ENCODE measurements at places on chromosomes 6 and 20.

- DNase-seq = no peak
Measured at GRCh38 chr6:128659276-128659675, 138.9 kb upstream of the PTPRK start.

- no peak for DNase-seq
Measured at GRCh38 chr6:4018924-4019236, 60.1 kb downstream of the FAM217A start.

DNA sequence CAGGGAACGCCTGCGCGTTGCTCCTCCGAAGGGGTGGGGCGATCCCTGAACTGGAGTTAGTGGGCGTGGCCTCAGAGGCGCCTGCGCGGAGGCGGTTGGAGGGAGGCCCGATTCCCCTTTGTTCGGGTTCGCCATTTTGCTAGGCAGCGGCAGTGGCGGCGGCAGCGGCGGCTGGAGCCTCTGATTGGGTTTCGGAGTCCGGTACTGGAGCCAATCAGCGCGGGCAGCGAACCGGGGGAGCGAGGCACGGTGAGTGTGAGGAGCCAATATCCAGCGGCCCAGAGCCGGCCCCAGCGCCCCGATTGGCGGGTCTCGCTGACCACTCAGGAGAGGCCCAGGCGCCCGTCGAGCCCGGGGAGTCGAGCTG lies at the start of gene NFYA:
TSS of gene NFYA (plus strand) at position 139 of the 367 bp plus-strand sequence. CDS start 6,116 bp downstream, outside the sequence.
- no peak for DNase-seq

GRCh38 chr6:66961191-66961590 lies 1254.2 kb upstream of the EYS start:
- no peak for DNase-seq

DNA sequence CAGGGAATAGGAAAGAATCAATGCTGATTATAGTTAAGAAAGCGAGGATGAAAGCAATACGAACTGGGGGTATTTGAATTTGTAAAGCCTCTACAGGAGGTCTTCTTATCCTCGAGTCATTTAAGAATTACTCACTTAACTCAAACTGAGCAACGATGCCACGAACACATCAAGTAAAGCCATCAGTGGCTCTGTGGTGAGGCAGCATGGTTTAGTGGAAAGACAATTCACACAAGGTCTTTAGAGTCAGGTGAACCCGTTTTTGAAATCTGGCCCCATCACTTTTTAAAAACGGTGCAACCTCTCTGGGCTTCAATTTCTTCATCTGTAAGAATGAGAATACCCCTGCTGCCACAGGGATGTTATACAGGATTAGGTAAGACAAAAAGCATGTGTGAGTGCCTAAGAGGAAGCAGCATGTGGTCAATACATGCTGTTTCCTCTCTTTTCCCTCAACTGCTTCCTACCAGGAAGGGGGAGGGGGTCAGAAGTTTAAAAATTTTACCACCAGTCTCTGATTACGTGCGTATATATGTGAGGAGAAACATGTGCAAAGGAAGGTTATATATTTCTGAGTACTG lies 162.0 kb downstream of the BTBD9 start:
- peak; percentile 14 for DNase-seq

GRCh38 chr6:131574133-131574532 lies 1.1 kb downstream of the ARG1 start:
- no peak for DNase-seq

DNA sequence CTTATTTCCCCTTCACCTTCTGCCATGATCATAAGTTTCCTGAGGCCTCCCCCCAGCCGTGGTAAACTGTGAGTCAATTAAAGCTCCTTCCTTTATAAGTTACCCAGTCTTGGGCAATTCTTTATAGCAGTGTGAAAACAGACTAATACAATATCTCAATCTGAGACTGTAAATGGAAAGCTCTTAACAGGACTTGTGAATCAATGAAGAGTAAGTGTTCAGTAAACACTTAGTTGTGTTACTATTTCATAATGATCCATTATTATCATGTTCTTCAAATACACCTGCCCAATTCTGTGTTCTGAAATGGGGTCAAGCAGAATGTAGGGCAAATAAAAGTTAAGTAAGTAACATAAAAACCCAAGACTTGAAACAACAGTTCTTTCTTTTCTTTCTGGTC lies 266.2 kb downstream of the TENT5A start:
- DNase-seq = no peak

DNA sequence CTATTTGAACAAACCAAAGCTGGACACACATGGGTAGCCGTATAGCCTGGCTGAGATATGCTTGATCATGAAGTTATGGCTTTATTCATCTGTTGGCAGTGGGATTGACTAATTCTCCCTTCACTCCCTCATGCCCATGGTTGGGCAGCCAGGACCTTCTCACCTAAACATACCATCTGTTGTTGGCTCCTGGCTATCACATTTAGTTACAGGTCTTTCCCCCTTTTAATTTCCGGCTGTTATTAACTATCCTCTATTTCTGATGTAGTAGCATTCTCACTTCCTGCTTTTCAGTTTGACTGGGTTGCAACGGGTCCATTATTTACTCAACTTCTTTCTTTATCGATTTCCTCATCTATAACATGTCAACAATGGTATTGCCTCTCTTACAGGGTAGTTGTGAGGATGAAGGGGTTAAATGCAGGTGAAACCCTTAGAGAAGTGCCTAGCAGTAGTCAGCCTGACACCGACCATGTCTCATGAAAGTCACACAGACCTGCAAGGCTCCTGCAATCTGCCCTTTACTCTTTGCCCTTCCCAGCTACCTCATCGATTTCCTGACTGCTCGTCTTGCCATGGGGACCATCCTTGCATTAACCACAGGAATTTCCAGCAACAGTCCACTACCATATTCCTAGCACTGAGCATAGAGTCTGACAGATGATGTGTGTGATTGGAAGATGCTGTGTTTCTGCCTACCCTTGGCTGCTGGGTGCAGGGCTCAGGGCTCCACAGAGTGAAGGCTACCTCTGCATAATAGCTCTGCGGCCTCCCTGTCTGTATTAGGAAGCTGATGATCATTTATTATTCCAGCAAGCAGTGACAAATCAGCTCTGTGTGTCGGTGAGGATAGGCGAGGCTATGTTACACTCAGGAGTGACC lies 42.2 kb downstream of the PPP1R14C start:
- no peak for DNase-seq

- no peak for DNase-seq
Measured at GRCh38 chr6:101705866-101706265, 312.4 kb downstream of the GRIK2 start.

- DNase-seq = no peak
Measured at GRCh38 chr6:54617730-54618129, 228.8 kb upstream of the FAM83B start.

- DNase-seq = no peak
Measured at GRCh38 chr20:55160037-55160436, 684.6 kb downstream of the DOK5 start.

DNA sequence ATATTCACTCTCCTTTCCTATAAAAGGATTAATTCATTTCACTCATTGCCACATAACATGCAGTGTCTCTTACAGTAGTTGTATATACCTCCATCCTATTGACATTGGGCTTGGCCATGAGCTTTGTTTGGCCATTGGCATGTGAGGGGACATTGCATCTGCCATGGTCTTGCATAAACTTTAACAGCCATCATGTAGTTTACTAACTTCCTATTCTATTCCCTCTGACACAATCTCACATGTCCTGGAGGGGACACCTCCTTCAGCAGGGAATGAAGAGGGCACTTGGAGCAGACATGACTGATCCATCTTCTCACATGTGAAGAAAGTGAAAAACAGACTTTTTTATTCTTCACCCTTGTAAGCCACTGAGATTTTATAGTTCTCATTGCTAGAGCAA lies 115.5 kb upstream of the MARCKS start:
- DNase-seq = no peak

DNA sequence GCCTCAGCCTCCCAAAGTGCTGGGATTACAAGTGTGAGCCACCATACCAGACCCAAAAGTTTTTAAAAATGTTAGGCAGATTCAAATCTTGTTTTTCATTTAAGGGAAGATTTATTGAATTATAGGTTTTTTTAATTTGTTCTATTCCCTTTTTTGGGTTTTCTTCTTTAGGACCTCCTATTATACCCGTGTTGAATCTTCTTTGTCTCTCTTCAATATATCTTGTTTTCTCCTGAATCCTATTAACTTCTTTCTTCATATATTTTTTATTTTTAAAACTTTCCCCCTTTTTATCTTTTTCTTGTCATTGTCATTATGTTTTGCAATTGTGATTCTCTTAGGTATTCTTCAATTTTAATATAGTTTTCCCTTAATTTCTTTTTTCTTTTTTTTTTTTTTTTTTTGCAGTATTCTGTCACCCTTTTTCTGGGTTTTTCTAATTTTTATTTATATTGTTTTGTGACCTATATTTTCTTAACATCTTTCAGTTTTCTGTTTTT lies 45.9 kb upstream of the NOP56 start:
- no peak for DNase-seq

DNA sequence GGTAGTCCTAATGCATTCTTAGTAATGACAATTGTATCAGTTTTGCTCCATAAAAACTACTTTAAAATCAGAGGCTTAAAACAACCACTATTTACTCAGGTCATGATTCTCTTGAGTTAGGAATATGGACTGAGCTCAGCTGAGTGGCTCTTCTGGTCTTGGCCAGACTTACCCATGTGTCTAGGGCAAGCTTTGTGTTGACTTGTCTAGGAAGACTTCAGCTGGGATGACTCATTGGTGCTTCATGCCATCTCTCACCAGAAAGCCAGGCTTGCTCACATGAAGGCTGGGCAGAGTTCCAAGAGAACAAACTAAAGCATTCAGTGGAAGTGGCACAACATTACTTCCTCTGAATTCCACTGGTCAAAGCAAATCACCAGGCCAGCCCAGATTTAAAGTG lies 155.3 kb downstream of the DHX35 start:
- DNase-seq = no peak

GRCh38 chr6:164129218-164129617 lies 714.7 kb downstream of the QKI start:
- DNase-seq = no peak

- DNase-seq = peak; percentile 56
Measured at GRCh38 chr6:107154131-107154800, 39.0 kb upstream of the BEND3 start.

DNA sequence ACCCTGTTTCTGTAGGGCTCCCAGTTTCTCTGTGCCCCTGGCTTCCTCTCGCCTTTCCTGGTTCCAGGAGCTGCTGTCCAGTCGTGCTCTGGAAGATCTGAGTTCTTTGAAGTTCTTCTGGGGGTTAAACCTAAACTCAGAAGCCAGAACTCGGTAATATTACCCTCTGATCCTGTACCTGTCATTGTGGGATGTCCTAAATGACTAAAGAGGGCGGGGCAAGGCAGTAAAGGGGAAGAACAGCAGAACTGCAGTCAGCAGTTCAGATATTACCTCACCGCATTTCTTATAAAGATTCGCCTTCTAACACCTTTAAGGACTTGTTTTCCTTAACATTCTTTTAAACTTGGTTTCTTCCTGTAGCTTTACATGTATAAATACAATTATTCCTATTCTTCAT lies 63.9 kb downstream of the FAM120B start:
- no peak for DNase-seq

DNA sequence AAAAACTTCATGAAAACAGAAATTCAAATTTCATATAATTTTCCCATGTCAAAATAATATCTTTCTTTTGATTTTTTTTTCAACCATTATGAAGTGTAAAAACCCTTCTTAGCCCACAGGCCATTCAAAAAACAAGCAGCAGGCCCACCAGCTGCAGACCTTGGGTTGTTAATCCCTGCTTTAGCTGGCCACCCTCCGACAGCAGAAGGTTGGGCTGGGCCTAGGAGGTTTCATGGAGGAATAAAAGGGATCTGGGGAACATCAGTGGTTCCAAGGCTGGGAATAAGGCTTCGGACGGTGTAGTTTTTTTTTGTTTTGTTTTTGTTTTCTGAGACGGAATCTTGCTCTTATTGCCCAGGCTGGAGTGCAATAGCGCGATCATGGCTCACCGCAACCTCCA lies 3.6 kb upstream of the HSP90AB1 start:
- no peak for DNase-seq

GRCh38 chr20:53176134-53176533 lies 204.0 kb downstream of the TSHZ2 start:
- DNase-seq = peak; percentile 24

GRCh38 chr6:137097057-137097456 lies 52.3 kb upstream of the IL20RA start:
- DNase-seq = no peak

Measured in neuronal stem cell (in vitro differentiated cells).